ENCODE measurements at places on chromosomes 4 and X. TPM values are rescaled to one million over a fixed set of nuclear protein-coding genes. Genes with fewer than 3 reads are reported as not detected.

DNA sequence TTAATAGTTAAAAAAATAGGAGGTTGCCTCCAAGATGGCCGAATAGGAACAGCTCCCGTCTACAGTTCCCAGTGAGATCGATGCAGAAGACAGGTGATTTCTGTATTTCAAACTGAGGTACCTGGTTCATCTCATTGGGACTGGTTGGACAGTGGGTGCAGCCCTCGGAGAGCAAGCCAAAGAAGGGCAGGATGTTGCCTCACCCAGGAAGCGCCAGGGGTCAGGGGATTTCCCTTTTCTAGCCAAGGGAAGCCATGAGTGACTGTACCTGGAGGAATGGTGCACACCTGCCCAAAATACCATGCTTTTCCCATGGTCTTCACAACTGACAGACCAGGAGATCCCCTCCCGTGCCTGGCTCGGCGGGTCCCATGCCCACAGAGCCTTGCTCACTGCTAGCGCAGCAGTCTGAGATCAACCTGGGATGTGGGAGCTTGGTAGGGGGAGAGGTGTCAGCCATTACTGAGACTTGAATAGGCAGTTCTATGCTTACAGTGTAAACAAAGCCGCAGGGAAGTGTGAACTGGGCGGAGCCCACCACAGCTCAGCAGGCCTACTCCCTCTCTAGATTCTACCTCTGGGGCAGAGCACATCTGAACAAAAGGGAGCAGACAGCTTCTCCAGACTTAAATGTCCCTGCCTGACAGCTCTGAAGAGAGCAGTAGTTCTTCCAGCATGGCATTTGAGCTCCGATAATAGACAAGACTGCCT, 47.5 kb downstream of the PPA2 start:
- no peak for DNase-seq

Gene GLOD5
- total RNA-seq, result not detected

DNA sequence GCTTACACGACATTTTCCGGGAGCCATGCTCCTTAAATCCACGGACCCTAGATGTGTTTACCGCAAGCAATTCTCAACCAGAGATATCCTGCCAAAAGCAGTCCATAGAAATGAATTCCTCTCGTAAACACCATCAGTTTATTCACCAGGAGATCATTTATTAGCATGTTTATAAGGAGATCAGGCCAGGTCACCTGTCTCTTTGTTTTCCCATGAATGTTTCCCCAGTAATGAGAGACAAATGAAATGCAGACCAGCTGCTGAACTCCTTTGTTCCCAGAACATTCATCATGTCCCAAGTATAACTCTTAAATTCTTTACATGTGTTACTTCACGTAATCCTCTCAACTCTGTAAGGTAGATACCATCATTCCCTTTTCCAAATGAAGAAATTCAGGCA, 137.1 kb downstream of the DDX53 start:
- DNase-seq, result no peak

- no peak for DNase-seq
Observed at GRCh38 chrX:37746951-37747350, 32.9 kb upstream of the CYBB start.

- no peak for DNase-seq
Observed at GRCh38 chr4:5784021-5784420, 73.0 kb downstream of the EVC start.

Gene BMPR1B
- total RNA-seq, result 39.9 TPM

Gene EMCN
- total RNA-seq, result 58.5 TPM

Gene SSX4
- total RNA-seq, result not detected

GRCh38 chrX:46693149-46693548, 65.8 kb downstream of the SLC9A7 start:
- no peak for DNase-seq
